ENCODE measurements at places on chromosomes 1 and 21. TPM values are rescaled to one million over a fixed set of nuclear protein-coding genes. Genes with fewer than 3 reads are reported as not detected.

Gene NID1
- total RNA-seq, result 158 TPM

DNA sequence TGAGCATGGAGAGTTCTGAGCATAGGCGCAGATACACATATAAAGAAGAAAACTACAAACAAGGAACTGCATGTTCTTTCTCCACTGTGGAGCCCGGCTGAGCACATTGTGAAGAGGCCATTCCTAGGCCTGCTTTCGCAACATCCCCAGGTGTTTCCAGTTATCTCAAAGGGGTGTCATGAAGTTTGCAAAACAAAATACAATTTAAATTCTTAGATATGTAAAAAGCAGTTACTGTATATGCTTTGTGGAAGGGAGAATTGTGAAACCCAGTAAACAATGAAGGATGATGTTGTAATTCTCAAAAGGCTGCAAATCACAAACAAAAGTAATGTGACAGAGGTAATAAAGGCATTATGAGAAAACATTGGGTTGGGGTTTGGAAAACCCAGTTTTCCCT is 98.6 kb upstream of the ZNF644 start:
- DNase-seq, result no peak

- no peak for DNase-seq
Measured at GRCh38 chr1:22626237-22627157, 9.9 kb upstream of the C1QA start.

DNA sequence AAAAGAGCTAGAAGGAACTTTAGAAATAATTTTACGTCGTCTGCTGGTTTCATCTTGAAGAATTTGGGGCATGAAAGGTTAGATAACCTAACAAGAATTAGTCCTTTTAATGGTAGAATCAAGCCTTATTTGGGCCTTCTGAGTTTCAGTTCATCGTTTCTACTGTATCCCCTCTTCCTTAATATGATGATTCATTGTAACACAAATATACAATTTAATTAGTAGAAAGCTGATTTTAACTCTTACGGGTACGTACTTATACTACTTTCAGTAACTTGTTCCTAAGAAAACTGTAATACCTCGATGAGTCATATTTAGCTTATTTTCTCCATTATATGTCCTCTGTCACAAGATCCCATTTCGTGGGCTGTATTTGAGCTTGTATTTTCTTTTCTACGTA is 264.7 kb downstream of the RYR2 start:
- DNase-seq, result no peak

GRCh38 chr1:95119273-95119672 is 2.1 kb downstream of the TLCD4 start:
- no peak for DNase-seq

DNA sequence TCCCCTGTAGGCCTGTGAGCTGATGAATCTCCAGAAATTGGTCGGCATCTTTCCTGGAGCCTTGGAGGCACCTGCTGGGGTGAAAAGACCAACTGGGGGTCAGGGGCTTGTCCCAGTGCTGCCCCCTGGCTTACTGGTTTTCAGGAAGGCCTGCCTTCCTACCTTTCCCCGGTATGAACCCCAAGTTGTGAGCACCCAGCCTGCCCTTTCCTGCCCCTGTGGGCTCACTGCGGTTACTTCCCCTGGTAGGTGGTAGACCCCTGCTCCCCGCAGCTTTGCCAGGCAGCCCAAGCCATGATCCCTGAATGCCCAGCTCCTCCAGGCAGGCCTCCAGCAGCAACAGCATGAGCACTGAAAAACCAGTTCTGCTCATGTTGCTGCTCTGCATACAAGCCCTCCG is 10.2 kb downstream of the DMRTB1 start:
- DNase-seq, result no peak

DNA sequence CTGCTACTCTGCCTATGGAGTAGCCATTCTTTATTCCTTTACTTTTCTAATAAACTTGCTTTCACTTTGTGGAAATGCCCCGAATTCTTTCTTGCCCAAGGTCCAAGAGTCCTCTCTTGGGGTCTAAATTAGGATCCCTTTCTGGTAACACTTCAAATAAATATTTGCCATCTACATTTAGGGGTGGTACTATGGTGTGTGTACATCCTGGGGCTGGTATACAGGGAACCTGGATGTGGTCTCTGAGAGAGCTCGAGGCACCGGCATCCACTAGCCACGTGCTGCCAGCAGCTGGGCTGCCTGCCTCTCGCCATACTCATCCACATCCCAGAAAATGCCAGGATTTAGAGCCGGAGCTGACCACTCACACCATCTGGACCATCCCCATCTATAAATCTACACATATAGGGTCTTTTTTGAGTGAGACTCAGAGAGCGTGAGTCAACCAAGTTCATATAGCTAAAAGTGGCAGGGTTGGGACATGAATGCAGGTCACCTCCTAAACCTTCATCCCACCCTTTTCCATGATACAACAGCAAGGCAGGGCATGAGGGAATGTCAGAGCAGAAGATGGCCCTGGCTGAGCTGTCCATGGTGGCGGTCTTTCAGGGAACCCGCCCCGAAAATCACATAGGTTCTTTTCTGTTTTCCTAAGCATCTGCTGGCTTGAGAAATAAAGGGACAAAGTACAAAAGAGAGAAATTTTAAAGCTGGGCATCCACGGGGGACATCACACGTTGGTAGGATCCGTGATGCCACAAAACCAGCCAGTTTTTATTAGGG is 76.6 kb upstream of the F3 start:
- DNase-seq, result no peak

DNA sequence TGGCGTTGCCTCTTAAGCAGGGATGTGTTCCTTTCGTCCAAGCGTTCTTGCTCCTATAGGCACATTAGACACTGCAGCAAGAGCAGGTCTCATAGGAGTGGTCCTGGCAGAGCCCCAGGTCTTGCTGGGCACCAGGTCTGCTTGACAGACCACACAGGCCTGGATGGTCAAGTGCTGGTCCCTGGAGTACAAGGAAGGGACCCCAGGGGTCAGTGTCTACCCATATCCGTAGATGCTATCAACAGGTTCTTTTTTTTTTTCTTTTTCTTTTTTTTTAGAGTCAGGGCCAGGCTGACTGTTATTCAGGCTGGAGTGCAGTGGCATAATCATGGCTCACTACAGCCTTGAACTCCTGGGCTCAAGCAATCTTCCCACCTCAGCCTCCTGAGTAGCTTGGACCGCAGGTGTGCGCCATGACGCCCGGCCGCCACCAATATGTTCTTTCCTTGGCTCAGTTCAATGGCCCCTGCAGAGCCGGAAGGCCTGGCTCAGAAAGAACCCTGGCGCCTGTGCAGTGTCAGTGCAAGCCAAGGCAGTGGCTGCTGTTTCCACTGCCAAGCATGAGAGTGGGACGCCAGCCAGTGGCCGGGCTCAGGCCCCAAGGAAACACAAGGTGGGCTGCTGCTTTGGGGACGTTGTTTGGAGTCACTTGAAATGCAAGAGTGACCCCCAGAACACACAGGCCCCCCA is 10.0 kb upstream of the TNFRSF8 start:
- no peak for DNase-seq

Gene TRNP1
- total RNA-seq, result 7.1 TPM

- no peak for DNase-seq
Measured at GRCh38 chr1:185926588-185926987, 192.4 kb downstream of the HMCN1 start.

DNA sequence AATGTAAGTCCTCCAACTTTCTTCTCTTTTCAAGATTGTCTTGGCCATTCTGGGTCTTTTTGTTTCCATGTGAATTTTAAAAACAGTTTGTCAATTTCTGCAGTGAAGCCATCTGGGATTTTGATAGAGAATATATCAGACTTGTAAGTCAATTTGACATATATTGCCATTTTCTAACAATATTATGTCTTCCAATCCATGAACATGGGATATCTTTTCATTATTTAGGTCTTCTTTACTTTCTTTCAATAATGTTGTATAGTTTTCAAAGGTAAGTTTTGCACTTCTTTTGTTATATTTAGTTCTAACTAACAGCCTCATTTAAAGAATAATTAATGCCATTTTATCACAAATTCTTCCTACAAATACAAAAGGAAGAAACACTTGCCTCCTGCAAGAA is 73.4 kb downstream of the STUM start:
- no peak for DNase-seq

Gene RBP7
- 2.4 TPM for total RNA-seq

- DNase-seq, result no peak
Measured at GRCh38 chr21:32155226-32155625, 123.6 kb downstream of the MIS18A start.

Gene PBX1
- total RNA-seq, result 241 TPM

Gene POGZ
- 86.9 TPM for total RNA-seq

Gene S100A8
- total RNA-seq, result 16.5 TPM

GRCh38 chr1:220880726-220881506 is 1.7 kb downstream of the HLX start:
- no peak for DNase-seq

GRCh38 chr1:8471451-8471850 is 153.5 kb downstream of the SLC45A1 start:
- DNase-seq, result no peak

All from urinary bladder (tissue), 4 donors.